ENCODE measurements at places on chromosomes 5 and 9. TPM values are rescaled to one million over a fixed set of nuclear protein-coding genes. Genes with fewer than 3 reads are reported as not detected.

The CDC20B gene
- total RNA-seq: not detected

The NME5 gene
- 4.7 TPM for total RNA-seq

The C9 gene
- total RNA-seq: not detected

The LCN6 gene
- total RNA-seq: 14.6 TPM

The HEXB gene
- 138 TPM for total RNA-seq

The VLDLR gene
- total RNA-seq: 144 TPM

The SNX30 gene
- total RNA-seq: 3.2 TPM

The KCNV2 gene
- not detected for total RNA-seq

The ELOVL7 gene
- 0.19 TPM for total RNA-seq

The PLEKHG4B gene
- not detected for total RNA-seq

The PPP1R26 gene
- total RNA-seq: 20.9 TPM

The ADAMTS12 gene
- total RNA-seq: 0.85 TPM

The IL5 gene
- total RNA-seq: not detected

The IL7R gene
- 0.66 TPM for total RNA-seq

DNA sequence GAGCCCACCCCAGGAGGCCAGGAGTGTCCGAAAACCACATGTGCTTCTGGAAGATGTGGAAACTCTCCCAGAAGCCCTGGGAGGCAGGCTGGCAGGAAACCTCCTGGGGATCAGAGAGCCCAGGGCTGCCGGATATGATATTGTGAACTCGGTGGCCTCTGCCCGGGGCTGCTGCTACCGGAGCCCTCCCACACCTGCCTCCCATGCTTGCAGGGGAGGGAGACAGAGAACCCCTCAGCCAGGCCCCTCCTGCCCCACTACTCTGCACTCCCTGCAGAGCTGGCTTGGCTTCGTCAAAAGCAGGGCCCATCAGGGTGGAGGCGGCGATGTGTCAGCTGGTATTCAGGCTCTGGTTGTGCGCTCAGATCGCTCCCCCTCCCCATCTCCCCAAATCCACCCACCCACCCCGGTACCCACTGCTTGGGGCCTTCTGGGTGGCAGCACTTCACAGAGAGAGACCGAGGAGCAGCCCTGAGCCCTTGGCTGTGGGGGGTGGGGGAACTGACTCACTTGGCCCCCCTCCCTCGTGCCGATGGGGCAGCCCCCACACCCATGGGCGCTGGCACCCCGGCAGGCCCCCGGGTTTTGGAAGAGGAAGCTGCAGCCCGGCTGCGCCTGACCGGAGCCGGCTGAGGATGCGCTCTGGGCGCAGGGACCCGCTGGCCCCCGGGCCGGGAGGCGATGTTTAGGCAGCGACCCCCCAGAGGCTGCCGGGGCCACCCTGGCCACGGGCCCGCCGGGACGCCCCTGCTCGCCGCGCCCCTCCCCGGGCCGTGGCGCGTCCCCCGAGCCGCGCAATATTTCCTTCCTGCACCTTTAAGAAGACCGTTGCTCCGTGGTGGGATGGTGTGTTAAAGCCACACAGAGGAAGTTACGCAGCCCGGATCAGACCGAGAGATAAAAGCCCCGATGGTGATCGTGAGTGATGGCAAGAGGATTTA, 786 bp upstream of the NTNG2 start:
- no peak for DNase-seq

DNA sequence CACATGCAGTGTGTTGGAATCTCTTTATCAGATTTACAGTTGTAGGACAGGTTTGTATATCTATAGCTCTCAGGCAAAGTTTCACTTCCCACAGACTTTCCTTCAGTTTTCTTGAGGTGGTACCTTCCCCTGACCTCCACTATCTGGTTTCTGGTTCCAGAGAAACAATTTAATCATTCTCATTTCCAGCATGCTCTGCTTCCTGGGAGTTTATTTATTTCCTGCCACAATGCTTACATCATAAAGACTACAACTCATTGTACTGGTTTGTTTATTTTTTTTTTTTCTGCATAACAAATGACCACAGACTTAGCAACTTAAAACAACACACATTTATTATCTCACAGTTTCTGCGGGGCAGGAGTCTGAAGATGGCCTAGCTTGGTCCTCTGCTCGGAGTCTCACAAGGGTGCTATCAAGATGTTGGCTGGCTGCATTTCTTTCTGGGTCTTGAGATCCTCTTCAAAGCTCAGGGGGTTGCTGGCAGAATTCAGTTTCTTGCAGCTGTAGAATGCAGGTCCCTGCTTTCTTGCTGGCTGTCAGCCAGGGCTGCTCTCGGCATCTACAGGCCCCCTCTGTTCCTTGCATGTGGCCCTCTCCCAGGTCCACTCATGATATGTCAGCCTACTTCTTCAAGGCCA, 247.7 kb downstream of the ENC1 start:
- no peak for DNase-seq

GRCh38 chr9:34328500-34328986, 525 bp downstream of the KIF24 start:
- no peak for DNase-seq

- DNase-seq: no peak
Observed at GRCh38 chr5:75335952-75336614, 937 bp upstream of the HMGCR start.

DNA sequence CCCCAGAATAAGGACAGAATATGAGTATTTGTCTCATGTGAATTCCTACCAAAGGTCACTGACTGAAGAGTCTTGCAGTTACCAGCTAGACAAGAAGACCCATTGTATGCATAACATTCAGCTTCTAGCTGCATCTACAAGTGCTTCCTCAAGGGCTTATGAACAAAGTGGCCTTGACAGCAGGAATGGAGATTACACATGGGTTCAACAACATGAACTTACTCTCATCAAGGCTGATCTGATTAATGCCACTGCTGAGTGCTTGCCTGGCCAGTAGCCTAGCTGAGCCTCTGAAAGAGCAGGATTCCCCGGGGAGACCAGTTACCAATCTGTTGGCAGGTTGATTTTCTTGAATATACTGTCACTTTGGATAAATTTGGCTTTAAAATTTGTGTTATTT, 76.7 kb upstream of the CHD1 start:
- no peak for DNase-seq

GRCh38 chr5:37121465-37121864, 127.7 kb downstream of the CPLANE1 start:
- DNase-seq: no peak

- DNase-seq: no peak
Observed at GRCh38 chr5:121897341-121897740, 45.7 kb downstream of the FTMT start.

GRCh38 chr9:113388833-113389232, 12.0 kb upstream of the HDHD3 start:
- no peak for DNase-seq

DNA sequence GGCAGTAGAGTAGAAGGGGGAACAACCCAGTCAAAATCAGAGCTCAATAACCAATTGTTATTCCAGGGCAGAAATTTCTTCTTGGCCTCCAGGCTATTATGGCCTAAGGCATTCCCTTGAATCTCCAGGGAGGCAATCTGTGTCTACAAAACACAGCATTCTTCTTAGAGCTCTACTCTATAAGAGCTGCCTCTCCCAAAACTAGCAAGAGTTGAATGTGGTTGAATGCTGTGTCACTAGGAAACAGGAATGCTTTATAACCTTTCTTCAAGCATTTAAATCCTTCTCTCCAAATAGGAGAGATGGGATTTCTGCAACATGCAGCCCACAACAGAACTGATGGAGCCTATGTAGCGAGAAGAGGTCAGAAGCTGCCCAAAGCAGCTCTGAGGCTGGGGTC, 97.1 kb upstream of the APC start:
- DNase-seq: no peak

DNA sequence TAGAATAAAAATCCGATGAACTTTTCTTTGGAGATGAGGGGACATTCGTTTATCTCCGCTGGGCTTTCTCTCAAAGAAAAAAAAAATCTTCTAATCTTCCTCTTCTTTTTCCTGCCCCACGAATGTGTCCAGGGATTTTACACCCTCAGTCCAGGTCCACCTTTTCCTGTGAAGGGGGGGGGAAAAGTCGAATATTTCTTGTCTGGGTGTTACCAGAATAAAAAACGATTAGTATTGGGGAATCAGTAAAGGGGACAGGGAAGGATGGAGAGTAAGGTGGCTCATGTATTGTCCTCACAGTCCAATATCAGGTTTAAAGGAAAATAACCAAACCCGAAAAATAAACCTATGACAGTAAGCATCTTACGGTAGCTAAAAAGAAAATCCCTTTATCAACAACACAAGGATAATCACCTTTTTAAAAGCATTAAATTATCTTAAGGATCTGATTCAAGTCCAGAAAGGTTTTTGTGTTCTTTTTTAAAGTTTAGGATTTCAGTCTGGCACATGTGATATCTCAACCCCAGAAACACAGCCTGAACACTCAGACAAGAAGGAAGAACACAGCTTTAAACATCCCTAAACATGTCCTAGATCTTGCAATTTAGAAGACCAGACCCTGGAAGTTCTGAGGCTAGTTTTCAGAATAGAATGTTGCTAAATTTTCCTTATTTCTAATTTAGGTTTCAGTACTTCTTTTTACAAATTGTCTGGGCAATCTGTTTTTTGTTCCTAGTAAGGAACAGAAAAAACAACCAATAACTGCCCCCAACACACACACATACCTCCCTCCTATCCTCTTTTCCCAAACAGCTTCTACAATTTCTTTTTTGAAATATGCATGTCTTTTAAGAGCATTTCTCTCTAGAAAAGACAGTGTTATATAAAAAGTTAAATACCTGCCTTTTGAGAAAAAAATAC, 1.2 kb downstream of the ZNF608 start:
- DNase-seq: no peak

- no peak for DNase-seq
Observed at GRCh38 chr5:122844136-122844909, 1.1 kb upstream of the SNX24 start.

- DNase-seq: no peak
Observed at GRCh38 chr5:96279801-96280542, 153.1 kb downstream of the PCSK1 start.

GRCh38 chr5:143258559-143259253, 144.8 kb downstream of the NR3C1 start:
- no peak for DNase-seq

- DNase-seq: no peak
Observed at GRCh38 chr5:122507581-122507980, 195.5 kb downstream of the SNCAIP start.

DNA sequence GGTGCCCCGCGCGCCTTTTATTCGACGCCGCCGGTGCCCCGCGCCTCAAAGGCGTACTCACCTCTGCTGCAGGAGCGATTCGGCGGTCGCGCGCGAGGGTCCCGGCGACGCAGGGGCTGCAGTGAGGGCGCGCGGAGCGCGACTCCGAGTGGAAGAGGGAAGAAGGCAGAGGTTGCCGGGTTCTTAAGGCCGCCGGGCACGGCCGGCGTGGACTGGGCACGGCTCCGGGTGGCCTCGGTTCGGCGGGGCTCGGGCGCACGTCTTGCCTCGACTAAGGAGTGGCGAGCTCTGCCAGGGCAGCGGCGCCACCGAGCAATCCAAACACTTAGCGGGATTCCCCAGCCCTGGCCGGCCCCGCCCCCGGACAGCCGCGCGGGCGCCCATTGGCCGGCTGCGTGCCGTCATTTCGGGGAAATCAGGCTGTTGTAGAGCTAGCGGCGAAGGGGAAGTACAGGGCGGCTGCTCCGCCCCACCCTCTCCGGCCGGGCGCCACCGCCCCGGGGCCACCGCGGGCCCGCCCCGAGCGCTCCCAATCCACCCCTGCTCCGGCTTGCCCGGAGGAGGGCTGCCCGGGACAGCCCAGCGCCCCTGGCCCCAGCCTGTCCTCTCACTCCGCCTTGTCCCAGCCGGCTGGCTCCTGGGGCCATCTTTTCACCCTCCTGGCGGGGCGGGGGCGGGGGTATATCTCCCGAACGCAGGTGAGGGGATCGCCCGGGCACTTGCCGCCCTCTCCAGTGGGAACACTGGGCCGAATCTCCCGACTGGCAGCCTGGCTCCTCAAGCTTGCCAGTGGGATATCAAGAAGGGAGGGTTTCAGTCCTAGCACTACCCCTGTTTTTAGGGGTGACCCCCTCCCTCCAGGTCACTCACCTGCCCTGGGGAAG, at the start of gene IRF1:
Gene IRF1 (minus strand): TSS at position 290 of the 884 bp plus-strand sequence. CDS start 1,295 bp downstream, outside the sequence.
- DNase-seq: peak; percentile 96

- DNase-seq: no peak
Observed at GRCh38 chr9:84230355-84231145, 110.0 kb downstream of the SLC28A3 start.

GRCh38 chr9:71743217-71743705, 25.1 kb downstream of the CEMIP2 start:
- DNase-seq: no peak

- DNase-seq: no peak
Observed at GRCh38 chr5:34941936-34942335, 12.6 kb downstream of the DNAJC21 start.

GRCh38 chr9:68706363-68707201, 1.5 kb downstream of the PIP5K1B start:
- DNase-seq: no peak

- DNase-seq: no peak
Observed at GRCh38 chr5:69454460-69455249, 37.9 kb upstream of the OCLN start.

GRCh38 chr5:94407023-94407422, 211.4 kb downstream of the KIAA0825 start:
- no peak for DNase-seq

DNA sequence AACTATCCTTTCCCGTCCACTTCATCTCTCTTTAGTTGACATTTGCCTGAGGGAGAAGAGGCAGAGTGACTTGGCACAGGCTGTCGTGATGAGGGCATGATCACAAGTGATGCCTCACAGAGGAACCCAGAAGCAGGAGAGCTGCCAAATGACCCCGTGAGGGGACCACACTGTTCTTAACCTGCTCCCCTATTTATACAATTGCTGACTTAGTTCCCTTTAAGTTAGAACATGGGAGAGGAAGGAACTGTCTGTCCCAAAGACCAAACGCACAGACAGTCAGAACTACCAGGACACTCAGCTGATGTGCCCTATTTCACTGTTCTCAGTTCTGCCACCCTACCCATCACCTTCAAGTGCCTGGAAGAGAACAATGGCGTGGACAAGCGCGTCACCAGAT, 73.7 kb downstream of the SLC1A3 start:
- DNase-seq: peak; percentile 75

DNA sequence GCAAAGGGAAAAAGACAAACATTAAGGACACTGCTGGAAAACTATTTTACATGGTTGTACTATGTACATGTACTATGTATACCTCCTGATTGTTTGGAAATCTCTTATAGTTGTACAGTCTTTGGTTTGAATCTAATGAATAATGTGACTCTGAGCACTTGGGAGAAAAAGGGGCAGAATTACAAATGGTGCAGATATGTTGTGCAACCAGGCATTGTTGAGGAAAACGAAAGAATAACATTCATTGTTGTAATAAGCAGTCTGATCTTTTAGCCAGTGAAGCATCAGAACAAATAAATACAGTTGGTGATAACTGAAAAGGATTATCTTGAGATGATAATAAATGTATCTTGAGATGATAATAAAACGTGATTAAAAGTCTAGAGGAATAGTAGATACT, 87.2 kb downstream of the CSNK1G3 start:
- no peak for DNase-seq

- DNase-seq: no peak
Observed at GRCh38 chr9:104633976-104634520, 16.0 kb upstream of the OR13C9 start.

- no peak for DNase-seq
Observed at GRCh38 chr5:7393921-7394799, 1.8 kb upstream of the ADCY2 start.
